ENCODE measurements at places on chromosomes 12 and 14. TPM values are rescaled to one million over a fixed set of nuclear protein-coding genes. Genes with fewer than 3 reads are reported as not detected.
A peak's percentile ranks its signal among the peaks of the same experiment; 100 is the strongest.

- DNase-seq, result no peak
These were observed 400.5 kb downstream of the ADAMTS20 start for GRCh38 chr12:43151441-43151981.

DNA sequence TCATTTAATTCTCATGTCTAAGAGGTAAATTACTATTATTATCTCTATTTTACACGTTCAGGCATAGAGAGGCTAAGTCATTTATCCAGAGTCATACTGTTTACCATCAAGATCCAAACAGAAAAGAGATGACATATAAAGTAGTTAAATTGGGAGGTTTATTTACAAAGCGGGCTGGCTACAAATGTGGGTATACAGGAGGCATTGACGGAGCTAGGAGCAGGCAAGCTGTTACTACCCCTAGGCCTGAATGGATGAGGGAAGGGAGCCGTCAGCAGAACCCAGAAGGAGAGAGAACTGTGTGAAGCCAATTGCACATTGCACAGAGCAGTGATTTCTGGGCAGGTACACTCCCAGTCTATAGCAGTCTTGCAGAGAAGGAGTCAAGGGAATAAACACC is 39.8 kb downstream of the DACT1 start:
- DNase-seq, result no peak

GRCh38 chr12:7460375-7461259 is 16.7 kb upstream of the CD163L1 start:
- DNase-seq, result peak; percentile 62

DNA sequence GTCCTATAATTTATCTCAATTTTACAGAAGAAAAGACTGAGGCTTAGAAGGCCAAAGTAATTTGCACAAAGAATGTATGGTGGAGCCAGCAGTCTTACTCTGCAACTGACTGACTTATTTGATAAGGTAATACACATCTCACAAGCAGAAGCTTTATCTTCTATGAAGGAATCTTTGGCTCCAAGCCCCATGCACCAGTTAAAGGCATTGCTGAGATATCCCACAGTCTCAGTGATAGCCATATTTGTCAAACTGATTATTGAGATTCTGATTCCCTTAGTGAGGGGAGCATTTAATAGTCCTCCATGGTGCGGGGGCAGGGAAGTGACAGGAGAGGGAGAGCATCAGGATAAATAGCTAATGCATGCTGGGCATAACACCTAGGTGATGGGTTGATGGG is 60.4 kb upstream of the GRIP1 start:
- no peak for DNase-seq

GRCh38 chr14:100303179-100303578 is 3.1 kb downstream of the SLC25A29 start:
- DNase-seq, result no peak

ENTPD5 gene
- 14.2 TPM for total RNA-seq

CDCA3 gene
- 36.1 TPM for total RNA-seq

Data from progenitor cell of endocrine pancreas (in vitro differentiated cells).